ENCODE measurements at places on chromosomes 16 and 17.
A peak's percentile ranks its signal among the peaks of the same experiment; 100 is the strongest.

DNA sequence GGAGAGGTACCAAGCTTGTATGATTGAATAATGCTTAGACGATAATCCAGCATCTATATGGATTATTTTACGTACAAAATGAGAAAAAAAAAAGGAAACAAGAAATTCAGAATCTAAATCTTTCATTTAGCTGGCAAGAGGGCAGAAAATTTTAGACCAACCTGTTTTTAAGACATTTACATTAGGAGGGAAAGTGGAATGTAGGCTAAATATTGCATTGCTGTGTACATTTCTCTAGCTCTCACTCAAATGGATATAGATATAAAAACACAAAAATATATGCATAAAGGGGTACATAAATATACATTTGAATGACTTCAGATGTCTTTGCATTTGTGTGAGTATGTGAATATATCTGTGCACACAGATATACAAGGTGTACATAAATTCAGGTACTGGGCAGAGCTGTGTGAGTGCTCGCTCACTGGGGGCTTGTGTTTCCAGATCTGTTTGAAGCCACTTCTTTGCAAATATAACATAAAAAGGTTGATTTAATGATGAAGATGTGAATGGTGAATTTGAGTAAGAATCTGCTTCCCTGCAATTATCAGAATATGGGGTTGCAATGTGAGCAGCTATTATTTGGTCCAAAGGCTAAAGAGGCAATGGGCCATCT is 14.2 kb upstream of the ZFHX3 start:
- DNase-seq: no peak

DNA sequence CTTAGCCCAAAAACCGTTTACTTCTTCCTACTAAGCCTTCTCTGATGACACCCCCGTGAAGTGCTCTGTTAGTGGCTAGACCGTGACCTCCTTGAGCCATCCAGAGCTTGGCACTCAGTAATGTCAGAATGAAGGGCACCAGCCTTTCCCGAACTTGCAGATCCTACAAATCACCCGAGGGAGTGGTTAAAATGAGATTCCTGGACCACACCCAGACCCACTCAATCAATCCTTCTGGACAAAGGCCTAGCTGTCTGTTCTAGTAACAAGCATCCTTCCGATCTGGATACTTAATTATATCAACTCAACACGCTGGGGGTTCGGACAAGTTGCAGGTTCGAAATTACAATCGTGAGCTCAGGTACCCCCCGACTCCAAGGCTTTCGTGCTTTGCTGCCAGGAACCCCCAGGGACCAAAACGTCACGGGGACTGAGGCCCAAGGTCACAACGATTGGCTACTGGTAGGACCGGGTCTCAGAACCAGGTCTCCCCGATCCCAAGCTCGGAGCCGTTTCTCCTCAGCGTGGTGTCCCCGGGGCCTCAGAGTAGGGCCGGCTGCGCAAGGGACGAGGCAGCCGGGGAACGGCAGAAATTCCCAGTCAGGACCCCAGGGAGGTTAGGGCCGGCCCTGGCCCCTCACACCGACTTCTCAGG is 527 bp downstream of the CIAPIN1 start:
- peak; percentile 14 for DNase-seq

DNA sequence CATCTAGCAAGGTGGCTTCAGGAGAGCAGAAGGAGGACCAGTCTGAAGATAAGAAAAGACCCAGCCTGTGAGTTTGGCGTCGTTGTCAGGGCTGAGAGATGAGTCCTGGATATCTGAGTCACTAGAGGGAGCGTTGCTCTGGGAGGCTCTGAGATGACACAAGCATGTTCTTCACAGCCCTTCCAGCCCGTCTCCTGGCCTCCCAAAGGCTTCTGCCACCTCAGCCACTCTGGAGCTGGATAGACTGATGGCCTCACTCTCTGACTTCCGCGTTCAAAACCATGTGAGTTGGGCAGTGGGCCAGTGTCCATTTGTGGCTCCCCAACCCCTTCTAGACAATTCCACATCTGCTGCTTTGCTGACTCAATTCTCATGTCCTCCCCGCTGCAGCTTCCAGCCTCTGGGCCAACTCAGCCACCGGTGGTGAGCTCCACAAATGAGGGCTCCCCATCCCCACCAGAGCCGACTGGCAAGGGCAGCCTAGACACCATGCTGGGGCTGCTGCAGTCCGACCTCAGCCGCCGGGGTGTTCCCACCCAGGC is 2.3 kb downstream of the TGFB1I1 start:
- no peak for DNase-seq

DNA sequence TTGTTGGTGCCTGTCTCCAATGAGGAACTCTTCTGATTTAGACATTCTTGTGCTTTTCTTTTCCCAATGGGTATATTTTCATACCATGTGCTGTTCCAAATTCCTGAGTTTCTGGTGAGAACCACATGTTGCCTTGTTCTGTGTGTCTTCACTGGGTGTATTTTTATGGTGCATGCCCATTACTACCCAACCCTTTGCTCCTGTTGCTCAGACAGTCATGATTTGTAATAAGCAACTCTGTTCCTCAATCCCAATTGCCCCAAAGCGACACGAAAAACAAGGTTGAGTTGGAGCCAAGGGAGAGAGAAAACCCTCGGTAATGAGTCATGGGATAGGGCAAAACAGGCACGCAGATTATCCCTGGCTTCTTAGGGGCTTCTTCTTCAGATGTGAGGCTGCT is 101.8 kb downstream of the ABCA8 start:
- no peak for DNase-seq

- DNase-seq: no peak
These were observed 286.5 kb downstream of the HS3ST4 start for GRCh38 chr16:25978218-25978617.

DNA sequence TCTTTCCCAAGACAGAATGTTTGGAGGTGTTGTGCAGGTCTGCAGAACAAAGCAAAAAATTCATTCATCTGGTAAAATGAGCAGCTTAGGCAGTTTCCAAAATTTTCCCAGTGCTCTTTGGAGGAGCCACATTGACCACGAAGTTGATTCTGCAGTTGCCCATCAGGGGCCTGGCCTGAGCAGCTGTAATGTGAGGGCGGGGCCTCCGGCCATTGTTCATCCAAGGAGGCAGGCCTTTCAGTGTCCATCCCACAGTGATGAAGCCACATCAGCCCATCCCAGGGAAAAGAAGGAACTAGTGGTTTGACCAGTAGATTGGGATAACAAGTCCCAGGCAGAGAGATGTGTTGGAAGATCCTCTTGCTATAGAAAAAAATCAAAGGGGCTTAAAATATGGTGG is 10.1 kb downstream of the UBFD1 start:
- DNase-seq: no peak

GRCh38 chr17:44074231-44074910 is 3.8 kb downstream of the G6PC3 start:
- DNase-seq: no peak

DNA sequence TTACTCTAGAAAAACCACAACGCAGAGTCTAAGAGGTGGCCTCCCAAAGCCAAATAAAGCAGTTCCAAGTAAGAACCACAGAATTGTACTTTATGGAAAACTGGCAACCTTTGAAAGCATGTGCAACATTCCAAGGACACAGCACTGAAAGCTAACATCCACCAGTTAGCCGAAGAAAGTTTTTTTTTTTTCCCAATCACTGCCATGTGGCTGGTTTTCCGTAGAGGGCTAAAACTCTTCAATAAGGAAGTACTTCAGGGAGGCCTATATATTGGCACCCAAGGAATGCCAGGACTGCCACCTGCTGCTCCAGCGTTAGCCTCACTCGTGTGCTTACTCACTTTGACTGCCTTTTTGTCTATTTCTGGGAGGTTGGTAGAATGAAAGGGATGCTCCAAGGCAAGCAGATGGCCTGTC is 25.2 kb downstream of the CEP95 start:
- no peak for DNase-seq

GRCh38 chr17:80130992-80131391 is 15.9 kb downstream of the EIF4A3 start:
- DNase-seq: no peak

Data from hematopoietic multipotent progenitor cell (in vitro differentiated cells).